ENCODE measurements at places on chromosomes 6 and 20.

GRCh38 chr6:166745801-166746668 lies 119.0 kb upstream of the RPS6KA2 start:
- DNase-seq = no peak

GRCh38 chr6:153051801-153052200 lies 49.3 kb upstream of the MTRF1L start:
- DNase-seq = no peak

GRCh38 chr20:2467412-2467811 lies 3.2 kb downstream of the SNRPB start:
- no peak for DNase-seq

GRCh38 chr6:85685713-85686112 lies 43.0 kb upstream of the SYNCRIP start:
- DNase-seq = no peak

DNA sequence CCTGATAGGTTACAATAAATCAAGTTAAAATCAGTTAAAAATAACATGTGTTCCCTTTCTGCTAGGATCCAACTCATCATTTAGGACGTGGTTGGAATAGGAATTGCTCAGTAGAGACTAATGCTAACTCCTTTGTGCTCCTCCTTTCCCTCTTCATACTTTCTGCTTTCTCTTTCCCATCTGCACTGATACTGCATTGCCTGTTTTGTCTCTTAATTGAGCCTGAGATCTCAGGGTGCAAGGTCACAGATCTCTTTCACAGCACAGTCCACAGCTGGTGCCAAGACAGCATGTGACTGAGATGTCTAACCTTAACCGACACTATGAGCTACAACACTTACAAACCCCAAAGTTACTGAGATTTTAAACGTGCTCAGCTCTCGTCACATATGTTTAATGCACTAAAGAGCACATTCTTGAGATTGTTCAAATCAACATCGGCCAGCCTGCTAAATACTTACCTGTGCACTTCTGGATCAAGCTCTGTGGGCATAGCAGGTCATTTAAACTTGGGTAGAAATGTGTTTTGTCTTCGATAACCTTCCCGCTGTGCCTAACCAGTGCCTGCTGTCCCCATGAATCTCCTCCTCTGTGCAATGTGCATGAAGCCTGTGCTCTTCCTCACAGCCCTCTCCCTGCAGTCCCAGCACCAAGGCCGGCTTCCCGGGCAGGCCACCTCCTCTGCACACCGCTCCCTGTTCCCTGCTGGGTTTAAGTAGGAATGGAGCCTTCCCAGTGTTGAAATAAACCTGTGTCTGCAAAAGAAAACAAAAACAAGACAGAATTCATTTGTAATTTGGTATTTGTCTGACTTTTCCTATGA lies 39.6 kb upstream of the AFDN start:
- no peak for DNase-seq

GRCh38 chr6:145544041-145544440 lies 191.3 kb downstream of the EPM2A start:
- no peak for DNase-seq

- no peak for DNase-seq
Measured at GRCh38 chr20:32581839-32582658, 3.1 kb downstream of the NOL4L start.

DNA sequence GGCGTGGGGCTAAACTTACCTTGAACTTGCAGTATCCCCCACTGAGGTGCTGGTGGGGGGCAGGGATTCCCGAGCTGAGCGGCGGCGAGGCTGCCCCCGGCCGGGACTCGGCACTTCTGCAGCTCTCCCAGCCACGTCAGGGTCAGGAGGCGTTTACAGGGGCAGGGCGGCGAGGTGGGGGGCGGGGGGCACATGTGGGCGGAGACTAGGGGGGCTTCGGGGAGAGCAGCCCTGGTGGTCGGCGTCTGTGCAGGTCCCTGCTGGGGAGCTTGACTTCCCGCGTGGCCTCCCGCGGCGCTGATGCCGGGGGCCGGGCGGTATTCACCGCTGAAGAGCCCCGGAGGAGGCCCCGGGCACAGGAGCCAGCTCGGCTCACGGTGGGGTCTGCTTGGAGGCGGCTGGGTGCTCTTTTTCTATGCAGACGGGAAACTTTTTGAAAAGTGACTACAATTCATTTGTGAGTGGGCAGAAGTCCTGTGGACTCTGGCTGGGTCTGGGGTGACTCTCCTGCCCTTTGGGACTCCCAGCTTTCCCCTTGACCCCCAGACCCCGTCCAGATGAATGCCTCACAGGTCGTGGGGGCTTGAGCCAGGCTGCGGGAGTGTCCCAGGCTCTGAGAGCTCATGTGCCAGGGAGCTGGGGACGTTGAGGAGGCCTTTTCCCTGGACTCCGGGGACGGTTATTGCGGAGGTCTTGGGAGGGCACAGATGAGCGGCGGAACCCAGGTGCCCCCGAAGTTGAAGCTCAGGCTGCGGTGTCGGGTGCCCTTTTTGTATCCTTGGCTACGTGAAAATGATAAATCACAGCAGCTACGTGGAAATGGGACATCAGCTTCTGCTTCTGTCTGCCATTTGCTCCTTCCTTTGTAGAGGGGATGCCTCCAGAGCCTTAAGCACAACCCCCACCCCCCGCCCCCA lies 75.9 kb upstream of the GATA5 start:
- DNase-seq = no peak

DNA sequence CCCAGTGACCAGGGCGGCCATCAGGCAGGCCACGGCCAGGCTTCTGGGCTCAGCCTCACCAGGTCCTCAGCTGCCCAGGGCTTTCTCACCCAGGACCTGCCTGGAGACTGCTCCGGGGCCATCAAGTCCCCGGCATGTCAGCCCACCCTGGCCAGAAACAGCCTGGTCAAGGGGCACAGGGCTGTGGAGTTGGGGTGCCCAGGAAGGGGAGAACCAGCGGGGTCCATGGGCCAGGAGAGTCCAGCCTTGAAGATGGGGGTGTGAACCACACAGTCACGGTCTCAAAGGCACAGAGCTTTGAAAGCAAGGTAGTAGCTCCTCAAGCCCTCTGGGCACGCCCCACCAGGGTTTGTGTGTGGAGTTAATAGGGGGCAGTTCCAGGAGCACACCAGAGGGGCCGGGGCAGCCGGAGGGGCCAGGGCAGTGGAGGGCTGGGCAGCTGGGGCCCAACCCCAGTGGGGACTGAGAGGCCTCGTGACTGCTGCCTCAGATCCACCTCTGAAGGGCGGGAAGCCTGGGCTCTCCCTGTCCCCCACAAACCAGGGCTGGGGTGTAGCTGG lies 48.0 kb upstream of the BHLHE23 start:
- no peak for DNase-seq

DNA sequence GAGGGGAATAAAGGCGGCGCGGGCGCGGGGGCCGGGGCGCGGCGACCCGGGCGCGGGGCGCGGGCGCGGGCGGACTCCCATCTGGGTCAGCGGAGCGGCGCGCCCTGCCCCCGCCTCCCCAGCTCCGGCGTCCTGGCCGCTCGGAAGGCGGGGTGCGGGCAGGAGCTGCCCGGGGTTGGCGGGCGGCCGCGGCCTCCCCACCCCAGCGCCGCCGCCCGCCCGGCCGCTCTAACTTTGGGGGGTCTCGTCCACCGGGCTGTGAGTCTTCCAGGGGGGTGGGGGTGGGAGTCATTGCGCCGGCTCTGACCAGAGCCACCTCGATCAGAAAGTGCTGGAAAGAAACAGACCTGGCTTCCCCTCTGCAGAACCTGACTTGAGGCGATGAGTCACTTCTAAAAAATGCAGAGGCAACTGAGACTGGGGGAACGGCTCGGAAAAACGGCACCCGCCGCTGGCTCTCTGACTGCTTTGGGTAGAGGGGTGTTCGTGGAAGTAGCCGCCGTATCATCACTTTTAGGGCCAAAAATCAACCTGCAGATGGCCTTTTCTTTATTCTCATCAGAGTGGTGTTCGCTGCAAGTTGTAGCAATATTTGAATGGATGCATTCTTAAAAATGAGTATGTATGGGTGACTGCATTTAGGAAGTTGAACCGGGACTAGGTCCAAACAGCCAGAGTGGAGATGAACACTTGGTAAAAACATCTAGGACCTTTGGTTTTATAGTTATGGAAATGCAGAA lies 667 bp downstream of the CAP2 start:
- no peak for DNase-seq

DNA sequence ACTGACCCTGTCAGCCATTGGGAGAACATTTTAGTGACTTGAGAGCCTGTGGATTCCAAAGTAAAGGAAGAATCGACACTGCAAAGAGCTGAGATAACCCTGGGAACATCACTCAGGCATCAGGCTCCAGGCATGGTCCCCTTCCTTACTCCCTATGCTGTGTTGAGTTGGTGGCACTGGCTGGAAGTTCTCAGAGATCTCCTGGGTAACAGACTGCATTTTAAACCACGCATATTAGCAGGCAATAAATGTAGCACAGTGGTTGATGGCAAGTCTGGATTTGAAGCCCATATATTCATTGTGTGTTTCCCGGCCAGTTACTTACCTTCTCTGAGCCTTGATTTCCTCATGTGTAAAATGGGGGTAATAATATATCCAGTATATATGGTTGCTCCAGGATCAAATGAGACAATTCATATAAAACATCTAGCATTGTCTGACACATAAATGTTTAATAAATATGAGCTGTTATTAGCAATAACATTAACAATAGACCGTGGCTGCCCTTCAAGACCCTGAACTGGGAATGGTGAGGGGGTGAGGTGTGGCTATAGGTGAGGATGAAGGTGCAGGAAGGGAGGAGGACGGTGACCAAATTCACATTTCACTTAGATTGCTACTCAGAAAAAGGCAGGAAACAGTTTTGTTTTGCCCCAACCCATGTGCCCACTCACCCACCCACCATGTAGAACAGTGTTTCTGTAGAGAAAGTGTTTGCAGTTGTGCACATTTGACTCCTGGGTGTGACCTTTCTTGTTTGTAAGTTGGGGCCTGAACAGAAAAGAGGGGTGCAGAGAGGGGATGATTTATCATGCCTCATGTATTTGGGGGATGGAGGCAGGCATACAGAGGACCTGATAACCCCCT lies 2.1 kb downstream of the PLCG1 start:
- DNase-seq = no peak

DNA sequence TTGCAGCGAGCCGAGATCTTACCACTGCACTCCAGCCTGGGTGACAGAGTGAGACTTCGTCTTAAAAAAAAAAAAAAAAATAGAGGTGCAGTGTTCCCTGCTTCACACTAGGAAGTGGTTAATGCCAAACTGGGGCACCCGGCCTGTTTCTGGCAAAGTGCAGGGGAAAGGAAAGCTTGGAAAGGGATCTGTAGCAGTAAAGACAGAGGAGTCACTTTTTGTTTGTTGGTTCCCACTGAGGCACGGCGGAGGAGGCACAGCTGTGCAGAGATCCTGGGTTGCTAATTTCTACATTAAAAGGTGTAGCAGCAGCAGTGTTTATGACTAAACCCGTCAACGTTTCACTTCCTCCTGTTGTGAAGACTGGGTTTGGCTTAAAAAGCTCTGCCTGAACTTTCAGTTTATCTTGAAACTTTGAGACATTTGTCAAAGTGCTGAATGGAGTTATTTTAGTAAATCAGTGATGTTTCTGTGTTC lies 125.6 kb downstream of the CARMIL1 start:
- no peak for DNase-seq

- no peak for DNase-seq
Measured at GRCh38 chr6:166465671-166466087, 82.9 kb upstream of the MPC1 start.

GRCh38 chr6:128808856-128809255 lies 74.1 kb upstream of the LAMA2 start:
- DNase-seq = no peak

GRCh38 chr6:17281100-17281496 lies at the start of gene RBM24:
RBM24 (plus strand) TSS chr6:17281361; CDS start chr6:17281582, 221 bp downstream.
- DNase-seq = peak; percentile 7

- no peak for DNase-seq
Measured at GRCh38 chr6:43125119-43125518, 46.0 kb upstream of the SRF start.

DNA sequence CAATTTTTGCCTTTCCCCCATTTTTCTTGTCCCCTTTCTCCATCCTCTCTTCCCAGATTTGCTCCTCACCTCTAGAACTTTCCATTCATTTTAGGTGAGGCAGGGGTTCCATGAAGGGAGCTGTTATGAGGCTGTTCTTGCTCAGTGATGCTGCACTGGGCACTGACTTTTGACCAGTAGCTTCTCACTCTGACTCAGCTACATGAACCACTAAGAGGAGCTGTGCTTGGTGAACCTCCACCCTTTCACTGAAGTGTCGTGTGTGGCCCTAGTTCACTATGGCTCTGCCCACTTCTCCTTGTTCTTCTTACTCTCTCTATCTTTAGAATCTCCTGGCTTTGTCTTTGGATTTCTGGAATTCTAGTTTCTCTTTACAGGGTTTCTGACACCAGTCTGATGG lies 307.1 kb upstream of the RNF24 start:
- DNase-seq = no peak
